ENCODE measurements at places on chromosomes 2 and 18. TPM values are rescaled to one million over a fixed set of nuclear protein-coding genes. Genes with fewer than 3 reads are reported as not detected.

GRCh38 chr2:151657667-151658076 lies 76.6 kb downstream of the NEB start:
- H3K27ac ChIP-seq: no peak overlapping the region
- peaks cover 5% of the 10 kb centered on the region for H3K27me3 ChIP-seq
- DNase-seq: no peak
- no peak overlapping the region for H3K4me3 ChIP-seq

GRCh38 chr2:205024822-205025518 lies 479.7 kb downstream of the PARD3B start:
- no peaks in the 10 kb centered on the region for H3K27me3 ChIP-seq
- peaks cover 3% of the 10 kb centered on the region for H3K36me3 ChIP-seq
- no peak for DNase-seq
- no peak overlapping the region for H3K27ac ChIP-seq

- no peak overlapping the region for H3K4me3 ChIP-seq
- H3K36me3 ChIP-seq: no peaks in the 10 kb centered on the region
- H3K4me1 ChIP-seq: peaks cover 16% of the 10 kb centered on the region
- H3K27ac ChIP-seq: no peak overlapping the region
- DNase-seq: no peak
- no peaks in the 10 kb centered on the region for H3K27me3 ChIP-seq
These were observed 3.3 kb downstream of the PDCD1 start for GRCh38 chr2:241855245-241855887.

DNA sequence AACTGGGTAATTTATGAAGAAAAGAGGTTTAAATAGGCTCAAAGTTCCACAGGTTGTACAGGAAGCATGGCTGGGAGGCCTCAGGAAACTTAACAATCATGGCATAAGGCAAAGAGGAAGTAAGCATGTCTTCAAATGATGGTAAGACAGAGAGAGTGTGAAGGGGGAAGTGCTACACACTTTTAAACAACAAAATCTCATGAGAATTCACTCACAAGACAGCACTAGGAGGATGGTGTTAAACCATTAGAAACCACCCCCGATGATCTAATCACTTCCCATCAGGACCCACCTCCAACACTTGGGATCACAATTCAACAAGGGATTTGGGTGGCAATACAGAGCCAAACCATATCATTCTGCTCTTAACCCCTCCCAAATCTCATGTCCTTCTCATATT lies 34.9 kb downstream of the CFAP210 start:
- no peak overlapping the region for H3K4me3 ChIP-seq
- H3K4me1 ChIP-seq: peaks cover 2% of the 10 kb centered on the region
- no peaks in the 10 kb centered on the region for H3K36me3 ChIP-seq
- H3K27me3 ChIP-seq: peaks cover 13% of the 10 kb centered on the region
- H3K27ac ChIP-seq: no peak overlapping the region

GRCh38 chr18:61155586-61155985 lies 177.6 kb upstream of the CDH20 start:
- no peak overlapping the region for H3K4me3 ChIP-seq
- no peak for DNase-seq
- no peaks in the 10 kb centered on the region for H3K36me3 ChIP-seq
- H3K27ac ChIP-seq: no peak overlapping the region
- H3K4me1 ChIP-seq: no peaks in the 10 kb centered on the region

FAM124B gene
- 0.73 TPM for total RNA-seq

DNA sequence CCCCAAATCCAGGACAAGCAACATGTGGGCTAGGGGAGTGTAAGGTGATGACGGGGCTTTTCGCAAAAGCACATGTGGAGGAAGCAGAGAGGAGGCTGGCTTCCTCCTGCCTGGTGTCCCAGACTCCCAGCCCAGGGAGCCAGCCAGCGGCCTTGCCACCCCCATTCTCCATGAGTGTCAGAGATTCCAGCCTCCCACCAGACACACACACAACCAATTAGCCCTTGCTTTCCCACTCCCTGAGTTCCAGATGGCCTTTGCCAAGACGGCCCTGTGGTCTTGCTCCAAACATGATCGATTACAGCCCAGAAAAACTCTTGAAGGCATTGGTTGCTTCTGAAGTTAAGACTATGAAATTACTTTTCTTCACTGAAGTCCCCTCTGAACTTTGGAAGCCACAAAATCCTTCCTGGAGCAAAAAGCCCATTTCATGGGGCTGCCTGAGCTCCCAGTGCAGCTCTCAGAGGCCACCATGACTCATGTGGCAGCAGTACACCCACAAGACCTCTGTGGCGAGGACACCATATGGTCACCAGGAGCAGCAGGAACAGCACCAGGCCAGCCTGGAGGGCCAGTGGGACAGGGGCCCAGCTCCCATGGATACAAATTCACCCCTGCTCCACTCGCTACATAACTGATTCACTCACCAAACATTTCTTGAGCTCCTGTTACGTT lies 69.1 kb upstream of the PID1 start:
- no peak for DNase-seq
- H3K36me3 ChIP-seq: no peaks in the 10 kb centered on the region
- H3K4me3 ChIP-seq: no peak overlapping the region
- no peak overlapping the region for H3K27ac ChIP-seq

GRCh38 chr2:88187038-88187676 lies 17.0 kb downstream of the THNSL2 start:
- DNase-seq: peak; percentile 31
- peaks cover 10% of the 10 kb centered on the region for H3K4me1 ChIP-seq
- no peaks in the 10 kb centered on the region for H3K36me3 ChIP-seq
- H3K4me3 ChIP-seq: no peak overlapping the region

DNA sequence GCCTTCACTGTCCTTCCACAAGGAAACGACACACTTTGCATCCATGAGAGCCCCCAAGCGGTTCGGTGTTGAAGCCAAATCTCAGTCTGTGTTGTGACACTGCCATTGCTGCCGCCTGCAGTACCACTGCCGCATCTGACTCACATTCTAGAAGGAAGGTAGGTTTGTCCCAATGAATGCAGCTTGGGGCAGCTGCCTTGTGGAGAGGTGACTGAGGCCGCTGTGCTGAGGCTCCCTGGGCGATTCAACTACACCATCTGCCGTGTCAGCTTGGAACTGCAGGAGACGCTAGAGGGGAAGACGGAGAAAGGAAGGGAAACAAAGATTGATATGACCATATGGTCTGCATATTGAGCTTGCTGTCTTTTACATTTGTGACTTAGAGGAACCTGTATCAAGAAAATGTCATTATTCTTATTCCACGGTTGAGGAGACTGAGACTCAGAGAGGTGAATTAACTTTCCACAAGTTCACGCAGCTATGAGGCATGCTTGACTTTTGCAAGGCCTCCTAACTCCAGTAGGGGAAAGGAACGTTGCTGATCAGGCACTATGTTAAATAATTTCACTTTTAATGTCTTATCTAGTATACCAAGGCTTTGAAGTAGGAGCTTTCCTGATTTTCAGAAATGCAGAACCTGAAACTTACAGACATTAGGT lies 43.5 kb upstream of the LMAN1 start:
- H3K4me1 ChIP-seq: no peaks in the 10 kb centered on the region
- DNase-seq: peak; percentile 73
- peaks cover 9% of the 10 kb centered on the region for H3K27me3 ChIP-seq
- H3K36me3 ChIP-seq: no peaks in the 10 kb centered on the region
- no peak overlapping the region for H3K27ac ChIP-seq

DNA sequence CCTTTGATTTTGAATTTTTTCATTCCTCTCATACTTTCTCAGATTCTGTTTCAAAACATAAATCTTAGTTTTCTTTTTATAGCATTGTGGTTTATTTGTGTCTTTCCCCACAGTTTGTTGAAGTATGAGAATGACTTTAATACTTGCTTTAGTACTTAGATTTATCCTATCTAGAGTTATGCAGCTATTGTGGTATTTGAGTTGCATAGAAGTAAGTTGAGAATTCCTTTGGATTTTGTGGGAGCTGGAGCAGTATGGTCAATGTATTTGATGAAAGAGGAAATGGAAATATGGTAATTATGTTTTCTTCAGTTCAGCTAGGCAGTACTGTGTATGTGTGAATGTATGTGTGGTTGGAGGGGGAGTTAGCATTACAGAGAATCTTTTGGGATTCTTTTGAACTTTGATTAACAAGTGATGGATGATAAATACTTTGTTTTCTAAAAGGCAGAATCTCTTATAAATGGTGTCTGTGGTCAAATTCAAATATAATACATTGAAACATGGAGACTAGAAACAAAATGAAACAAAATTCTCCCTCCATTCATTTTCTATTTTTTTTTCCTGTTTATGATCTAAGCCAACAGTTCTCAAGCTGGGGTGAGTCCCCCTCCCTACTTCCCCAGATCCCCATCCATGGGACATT lies 3.0 kb downstream of the ACVR2A start:
- peaks cover 49% of the 10 kb centered on the region for H3K4me1 ChIP-seq
- H3K36me3 ChIP-seq: peaks cover 9% of the 10 kb centered on the region
- no peak overlapping the region for H3K4me3 ChIP-seq
- DNase-seq: no peak
- H3K27me3 ChIP-seq: peaks cover 36% of the 10 kb centered on the region

MERTK gene
- 0.21 TPM for total RNA-seq

DNA sequence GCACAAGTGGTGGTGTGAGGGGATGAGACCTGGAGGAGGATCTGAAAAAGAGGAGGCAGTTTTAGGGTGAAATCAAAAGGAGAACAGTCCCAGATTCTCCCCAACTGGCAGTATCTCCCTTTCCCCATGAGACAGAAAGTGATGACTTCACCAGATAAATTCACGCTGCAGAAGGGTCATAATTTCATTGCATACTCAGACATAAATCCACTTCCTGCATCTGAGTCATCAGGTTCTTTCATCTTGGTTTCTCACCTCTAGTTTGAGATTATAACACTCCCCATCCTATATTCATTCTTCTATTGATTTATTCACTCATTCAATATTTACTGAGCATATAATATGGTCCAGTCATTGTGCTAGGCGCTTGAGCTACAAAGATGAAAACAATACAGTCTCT lies 64.7 kb downstream of the CCDC148 start:
- H3K36me3 ChIP-seq: no peaks in the 10 kb centered on the region
- no peak overlapping the region for H3K27ac ChIP-seq
- H3K4me1 ChIP-seq: peaks cover 6% of the 10 kb centered on the region
- no peak for DNase-seq
- no peak overlapping the region for H3K4me3 ChIP-seq

CTDSP1 gene
- 208 TPM for total RNA-seq

DNA sequence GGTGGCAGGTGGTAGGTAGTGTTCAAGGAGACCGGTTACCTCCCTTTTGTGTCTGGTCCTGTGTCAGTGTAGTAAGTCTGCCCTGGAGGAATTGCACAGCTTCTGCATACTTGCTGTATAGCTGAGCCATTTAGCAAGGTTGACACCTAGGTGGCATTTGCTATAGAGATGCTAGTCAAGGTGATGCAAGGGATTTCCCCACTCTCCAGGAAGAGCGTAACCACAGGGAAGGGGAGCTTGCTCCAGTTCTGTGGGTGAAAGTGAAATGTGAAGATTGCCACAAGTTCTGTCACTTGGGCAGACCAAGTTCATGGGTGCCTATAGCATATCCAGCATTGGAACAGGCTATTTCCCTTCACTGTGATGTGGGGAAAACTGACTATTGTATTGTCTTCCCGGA lies 28.1 kb downstream of the NAT8 start:
- no peak overlapping the region for H3K27ac ChIP-seq
- H3K4me3 ChIP-seq: no peak overlapping the region
- H3K27me3 ChIP-seq: no peaks in the 10 kb centered on the region
- peaks cover 6% of the 10 kb centered on the region for H3K4me1 ChIP-seq
- H3K36me3 ChIP-seq: no peaks in the 10 kb centered on the region

ZBTB7C gene
- 0.15 TPM for total RNA-seq

DNA sequence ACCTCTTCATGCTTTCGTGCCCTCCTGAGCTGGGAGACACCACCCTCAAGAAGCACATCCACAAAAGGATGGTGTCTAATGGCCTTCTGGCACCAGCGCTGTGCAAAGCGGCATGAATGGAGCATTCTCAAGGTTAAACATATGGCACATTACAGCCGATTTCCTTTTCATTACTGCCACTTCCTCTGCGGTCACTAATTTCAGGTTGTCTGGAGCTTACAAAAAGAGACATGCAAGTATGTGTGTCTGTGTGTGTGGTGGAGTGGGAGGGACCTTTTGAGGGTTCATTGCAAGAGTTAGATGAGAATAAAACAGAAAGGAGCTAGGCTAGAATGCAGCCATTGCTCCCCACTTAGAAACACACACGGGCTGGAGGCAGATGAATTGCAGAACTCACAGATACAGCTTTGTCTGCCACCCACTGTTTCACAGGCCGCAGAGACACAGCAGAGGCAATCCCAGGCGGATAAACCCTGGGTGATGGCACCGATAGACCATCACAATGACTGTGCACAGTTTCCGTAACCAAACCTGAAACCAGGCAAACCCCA lies 76.0 kb downstream of the TGIF1 start:
- no peaks in the 10 kb centered on the region for H3K27me3 ChIP-seq
- peaks cover 2% of the 10 kb centered on the region for H3K36me3 ChIP-seq
- peak overlapping the region; percentile 16 for H3K4me3 ChIP-seq
- peaks cover 17% of the 10 kb centered on the region for H3K4me1 ChIP-seq
- no peak overlapping the region for H3K27ac ChIP-seq

KCNS3 gene
- not detected for total RNA-seq

DNA sequence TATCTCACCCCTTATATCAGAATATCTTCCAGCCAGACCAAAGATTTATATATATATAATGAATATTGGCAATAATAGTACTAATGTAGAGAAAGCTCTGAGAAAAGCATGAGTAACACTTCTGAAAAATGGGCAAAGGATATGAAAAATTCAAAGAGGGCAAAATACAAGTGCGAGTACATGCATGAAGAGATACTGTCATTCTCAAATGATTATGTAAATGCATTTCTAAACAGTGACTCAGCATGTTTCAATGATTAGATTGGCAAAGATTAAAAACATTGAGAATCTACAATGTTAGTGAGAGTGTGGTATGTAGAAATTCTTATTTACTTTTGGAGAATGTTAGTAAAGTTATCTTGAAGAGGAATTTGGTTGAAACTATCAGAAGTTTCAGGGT lies 118.3 kb upstream of the NEDD4L start:
- no peaks in the 10 kb centered on the region for H3K27me3 ChIP-seq
- DNase-seq: no peak
- H3K4me1 ChIP-seq: no peaks in the 10 kb centered on the region
- no peaks in the 10 kb centered on the region for H3K36me3 ChIP-seq

DNA sequence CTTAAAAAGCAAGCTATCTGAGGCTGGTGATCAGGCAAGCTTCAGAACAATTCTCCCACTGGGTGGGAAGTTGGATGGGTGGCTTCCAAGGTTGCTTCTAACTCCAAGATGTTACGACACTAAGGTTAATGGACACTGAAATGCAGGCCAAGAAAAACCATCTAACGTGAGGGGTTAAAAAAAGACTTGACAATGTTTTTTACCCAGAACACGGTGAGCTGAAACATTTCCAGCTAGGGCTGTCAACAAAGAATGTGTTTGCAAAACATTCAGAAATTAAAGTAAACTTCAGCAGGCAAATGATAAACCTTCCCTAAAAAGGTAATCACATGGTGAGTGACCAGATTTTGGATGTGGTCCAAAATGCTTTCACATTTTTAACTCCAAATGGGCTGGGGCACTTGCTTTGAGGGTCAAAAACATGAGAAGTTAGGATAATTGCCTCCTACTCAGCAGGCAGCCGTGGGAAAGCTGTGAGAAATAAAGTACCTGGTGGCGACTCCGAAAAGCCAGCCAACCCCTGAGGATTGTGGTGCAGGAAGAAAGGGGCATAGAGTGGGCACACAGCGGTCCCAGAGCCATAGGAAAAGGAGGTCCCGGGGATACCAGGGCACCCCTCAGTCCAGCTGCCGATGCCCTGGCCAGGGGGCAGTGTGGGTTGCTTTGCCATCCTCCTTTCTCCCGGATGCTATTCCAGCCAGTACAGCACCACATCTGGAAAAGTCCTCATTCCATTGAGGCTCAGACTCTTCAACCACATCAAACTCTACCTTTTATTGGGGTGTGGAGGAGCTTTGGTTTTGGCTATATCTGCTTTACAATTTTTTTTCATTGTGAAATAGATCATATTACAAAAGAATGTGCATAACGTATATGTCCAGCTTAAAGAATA lies 90.0 kb upstream of the ATL2 start:
- H3K4me3 ChIP-seq: no peak overlapping the region
- H3K36me3 ChIP-seq: no peaks in the 10 kb centered on the region
- DNase-seq: no peak
- H3K27me3 ChIP-seq: peaks cover 3% of the 10 kb centered on the region
- no peak overlapping the region for H3K27ac ChIP-seq
